ENCODE measurements at places on chromosomes 1 and 21.

DNA sequence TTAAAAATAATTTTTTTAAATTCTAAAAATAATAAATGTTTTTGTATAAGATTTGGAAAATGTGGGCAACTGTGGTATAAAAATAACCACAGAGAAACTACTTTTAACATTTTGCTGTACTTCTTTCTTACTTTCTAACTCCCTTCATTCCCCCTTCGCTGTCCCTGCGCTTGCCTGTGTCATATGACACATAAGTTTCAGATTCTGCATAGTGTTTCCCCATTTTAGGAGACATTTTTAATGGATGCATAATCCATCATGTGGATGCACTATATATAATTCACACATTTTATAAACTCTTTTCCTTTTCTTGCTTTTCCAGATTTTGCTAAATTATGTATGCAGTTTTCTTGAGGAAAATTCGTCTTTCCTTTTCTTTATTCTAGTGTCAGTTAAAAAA lies 16.3 kb downstream of the ATG4C start:
- no peak for DNase-seq

- no peak for DNase-seq
Measured at GRCh38 chr1:43282220-43283195, 2.9 kb downstream of the C1orf210 start.

DNA sequence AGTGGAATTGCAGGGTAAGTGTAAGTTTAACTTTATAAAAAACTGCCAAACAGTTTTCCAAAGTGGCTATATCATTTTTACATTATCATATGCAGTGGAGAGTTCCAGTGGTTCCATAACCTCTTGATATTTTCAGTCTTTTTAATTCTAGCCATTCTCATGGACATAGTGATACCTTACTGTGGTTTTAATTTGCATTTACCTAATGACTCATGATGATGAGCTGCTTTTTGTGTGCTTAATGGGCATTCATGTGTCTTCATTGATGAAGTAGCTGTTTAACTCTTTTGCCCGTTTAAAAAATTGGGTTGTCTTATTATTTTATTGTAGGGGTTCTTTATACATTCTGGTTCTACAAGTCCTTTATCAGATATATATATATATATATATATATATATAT lies 29.4 kb downstream of the SNX27 start:
- no peak for DNase-seq

- no peak for DNase-seq
Measured at GRCh38 chr1:59364037-59364436, 67.1 kb downstream of the FGGY start.

DNA sequence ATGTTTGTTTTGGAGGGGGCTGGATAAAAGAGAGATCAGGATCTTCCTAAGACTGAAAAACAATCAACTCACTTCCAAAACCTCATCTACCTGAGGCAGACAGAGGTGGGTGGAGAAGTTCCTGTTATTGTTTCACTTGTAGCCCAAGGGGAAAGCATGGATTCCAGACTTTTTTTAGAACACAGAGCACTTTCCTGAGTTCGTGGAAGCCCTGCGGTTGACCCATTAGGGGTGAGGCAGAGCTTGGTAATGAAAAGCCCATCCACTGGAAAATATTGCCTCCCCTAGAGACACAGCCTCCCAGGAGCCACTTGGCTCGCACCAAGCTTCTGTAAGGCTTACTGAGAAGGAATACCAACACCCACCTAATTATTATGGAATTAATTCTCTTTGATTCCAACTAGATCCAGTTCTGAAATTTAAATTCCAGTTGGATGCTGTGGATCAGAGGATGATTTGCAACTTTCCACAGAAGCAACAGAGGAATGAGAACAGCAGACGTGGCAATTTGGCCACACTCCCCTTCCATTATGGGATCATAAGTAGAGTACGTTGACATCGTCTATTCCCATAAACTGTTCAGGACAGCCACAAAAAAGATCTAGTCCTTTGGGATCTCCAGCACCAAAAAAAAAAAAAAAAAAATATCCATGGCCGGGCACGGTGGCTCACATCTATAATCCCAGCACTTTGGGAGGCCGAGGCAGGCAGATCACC lies 4.1 kb upstream of the PEF1 start:
- DNase-seq: no peak

Data from stimulated activated CD4-positive, alpha-beta T cell treated with anti-CD3 and anti-CD28 coated beads, Interleukin-15, amount 100 ng/mL, for 1 hour (primary cell).